ENCODE measurements at places on chromosomes 13 and 19.

DNA sequence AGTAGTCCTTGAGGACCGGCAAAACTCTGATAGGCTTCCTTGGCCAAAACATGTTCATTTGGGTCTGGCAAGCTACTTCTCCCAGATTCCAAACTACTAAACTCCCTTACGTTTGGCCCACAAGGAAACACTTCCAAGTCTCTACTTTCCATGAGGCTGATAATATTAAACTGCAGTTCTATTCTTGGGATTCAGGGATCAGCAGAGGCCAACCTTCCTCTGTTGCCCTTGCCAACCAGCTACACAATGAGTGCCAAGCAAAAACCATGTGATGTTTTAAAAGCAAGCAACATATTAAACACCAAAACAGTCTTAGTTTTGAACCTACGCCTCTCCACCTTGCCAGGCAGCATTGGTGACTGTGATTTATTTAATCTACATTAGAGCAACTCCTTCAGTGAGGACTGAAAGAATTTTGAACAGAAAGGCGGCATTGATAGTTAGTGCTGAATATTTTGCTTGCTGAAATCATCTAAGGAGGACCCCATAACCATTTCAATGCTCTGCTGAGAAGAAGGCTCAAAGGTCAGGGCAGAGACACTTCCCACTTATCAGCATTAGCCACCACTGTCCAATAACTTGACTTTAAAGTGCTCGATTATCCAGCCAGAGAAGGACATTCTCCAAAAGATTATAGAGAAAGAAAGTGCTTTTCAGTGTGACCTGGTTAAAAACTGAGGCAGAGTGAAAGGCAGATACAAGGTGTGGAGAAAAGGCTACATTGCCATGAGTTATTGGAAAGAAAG, 287.1 kb downstream of the TBC1D4 start:
- DNase-seq: no peak

GRCh38 chr19:12364391-12365235, 870 bp downstream of the ZNF442 start:
- peak; percentile 34 for DNase-seq

DNA sequence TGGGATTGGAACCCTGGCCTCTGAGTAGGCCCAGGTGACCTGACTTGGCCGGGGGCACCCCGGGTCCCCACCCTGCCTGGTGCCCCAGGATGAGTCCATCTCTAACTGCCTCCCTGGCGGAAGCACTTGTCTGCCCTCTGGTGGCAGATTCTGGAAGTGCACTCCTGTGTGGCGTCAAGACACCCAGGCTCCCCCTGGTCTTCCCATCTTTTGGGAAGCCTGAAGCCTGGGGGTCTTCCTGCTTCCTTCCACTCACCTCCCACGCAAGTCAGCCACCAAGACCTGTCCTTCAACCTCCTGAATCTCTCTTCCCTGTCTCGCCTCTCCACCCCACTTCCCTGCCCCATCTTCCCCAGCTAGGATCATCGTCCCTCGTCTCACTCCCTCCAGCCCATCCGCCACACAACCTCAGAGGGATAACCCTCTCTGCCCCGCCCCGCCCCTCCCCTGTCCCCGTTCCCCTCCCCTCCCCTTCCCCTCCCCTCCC, 7.4 kb downstream of the RABAC1 start:
- peak; percentile 67 for DNase-seq

GRCh38 chr19:1455002-1455335, 5.0 kb downstream of the APC2 start:
- peak; percentile 19 for DNase-seq

DNA sequence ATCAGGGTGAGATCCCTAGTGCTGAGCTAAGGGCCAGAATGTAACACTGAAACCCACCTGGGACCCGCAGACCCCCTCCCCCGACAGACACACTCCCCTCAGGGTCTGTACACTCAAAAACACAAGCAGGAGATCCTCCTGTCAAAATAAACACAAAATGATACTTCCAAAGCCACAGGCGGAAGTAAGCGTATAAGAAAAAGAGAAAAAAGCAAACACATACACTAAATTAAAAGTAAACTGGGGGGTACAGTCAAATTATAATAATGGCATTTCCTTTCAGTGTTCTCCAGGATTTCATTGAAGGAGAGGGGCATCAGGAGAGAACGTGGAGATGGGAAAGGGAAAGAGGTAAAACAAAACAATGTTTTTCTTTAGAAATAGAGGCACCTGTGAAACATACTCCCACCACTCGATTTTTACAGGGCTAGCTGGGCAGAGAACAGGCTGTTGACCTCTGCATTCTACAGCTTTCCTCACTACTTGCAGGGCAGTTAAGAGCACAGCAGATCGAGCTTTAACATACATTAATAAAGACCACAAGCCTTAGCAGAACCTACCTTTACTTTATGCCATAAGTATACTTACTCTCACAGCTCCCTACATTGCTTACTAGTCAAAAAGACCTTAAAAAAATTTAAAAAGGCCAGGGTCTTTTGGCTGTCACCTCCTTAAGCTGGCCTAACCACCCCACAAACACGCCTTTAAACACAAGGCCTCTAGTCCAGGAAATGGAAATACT, 5.3 kb downstream of the ZIC5 start:
- DNase-seq: no peak

DNA sequence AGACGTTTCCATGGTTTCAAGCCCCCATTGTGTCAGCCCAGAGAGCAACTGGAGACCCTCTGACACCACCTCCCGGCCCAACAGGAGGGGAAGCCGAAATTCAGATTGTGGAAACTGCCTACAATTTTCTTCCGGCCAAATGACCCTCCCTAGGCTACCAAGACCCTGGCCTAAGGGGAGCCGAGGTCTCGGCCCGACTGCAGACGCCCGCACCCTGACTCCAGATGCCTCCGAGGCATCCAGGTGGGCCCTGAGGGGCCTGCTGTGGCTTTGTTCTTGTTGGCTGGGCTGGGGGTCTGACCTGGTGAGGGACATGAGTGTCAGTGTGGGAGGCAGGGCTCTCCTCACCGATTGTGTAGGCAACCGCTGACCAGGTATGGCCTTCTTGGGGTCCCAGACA, 9.6 kb downstream of the MEX3D start:
- DNase-seq: no peak

GRCh38 chr13:95647321-95647720, 2.8 kb upstream of the DZIP1 start:
- no peak for DNase-seq

DNA sequence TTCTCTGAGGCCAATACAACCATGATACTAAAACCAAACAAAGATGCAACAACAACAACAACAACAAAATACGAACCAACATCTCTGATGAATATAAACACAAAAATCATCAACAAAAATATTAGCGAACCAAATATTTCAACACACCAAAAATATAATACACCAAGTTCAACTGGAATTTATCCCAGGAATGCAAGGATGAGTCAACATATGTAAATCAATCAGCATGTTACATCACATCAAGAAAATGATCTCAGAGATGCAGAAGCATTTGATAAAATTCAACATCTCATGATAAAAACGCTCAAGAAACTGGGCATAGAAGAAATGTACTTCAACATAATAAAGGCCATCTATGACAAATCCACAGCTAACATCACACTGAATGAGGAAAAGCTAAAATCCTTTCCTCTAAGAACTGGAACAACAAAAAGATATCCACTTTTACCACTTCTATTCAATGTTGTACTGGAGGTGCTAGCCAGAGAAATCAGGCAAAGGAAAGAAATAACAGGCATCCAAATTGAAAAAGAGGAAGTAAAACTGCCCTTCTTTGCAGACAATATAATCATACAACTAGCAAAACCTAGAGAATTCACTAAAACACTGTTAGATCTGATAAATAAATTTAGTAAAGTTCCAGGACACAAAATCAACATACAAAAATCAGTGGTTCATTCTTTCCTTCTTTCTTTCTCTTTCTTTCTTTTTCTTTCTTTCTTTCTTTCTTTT, 2448.7 kb upstream of the PCDH20 start:
- peak; percentile 41 for DNase-seq

DNA sequence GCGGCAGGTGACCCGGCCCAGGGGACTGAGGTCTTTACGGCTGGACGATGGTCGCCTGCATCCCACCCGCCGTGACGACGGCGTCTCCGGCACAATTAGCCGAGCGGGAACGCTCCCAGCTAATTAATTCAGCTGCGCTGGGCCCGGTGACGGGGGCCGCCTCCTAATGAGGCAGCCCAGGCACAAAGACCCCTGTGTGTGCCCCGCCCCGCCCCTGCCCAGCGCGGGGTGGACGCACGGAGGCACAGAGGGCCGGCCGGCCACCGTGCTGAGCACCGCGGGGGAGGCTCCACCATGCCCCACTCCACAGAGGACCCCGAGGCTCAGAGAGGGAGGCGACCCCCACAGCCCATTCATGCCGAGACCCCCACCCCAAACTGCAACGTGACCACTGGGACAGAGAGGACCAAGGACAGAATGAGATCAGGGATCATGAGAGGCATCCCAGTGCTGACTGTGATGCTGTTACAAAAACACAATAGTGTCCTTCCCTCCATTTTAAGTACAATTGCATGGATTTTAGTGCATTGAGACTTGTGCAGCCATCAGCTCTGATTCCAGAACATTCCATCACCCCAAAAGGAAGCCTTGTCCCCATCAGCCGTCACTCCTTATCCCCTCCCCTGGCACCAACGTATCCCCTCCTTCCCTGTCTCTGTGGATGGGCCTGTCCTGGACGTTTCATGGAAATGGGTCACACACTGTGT, 17.0 kb downstream of the EFNA2 start:
- no peak for DNase-seq

GRCh38 chr13:49351871-49352270, 92.0 kb downstream of the CAB39L start:
- no peak for DNase-seq

GRCh38 chr19:53704011-53704410, 72.2 kb downstream of the DPRX start:
- DNase-seq: no peak

- no peak for DNase-seq
These were observed 68.9 kb upstream of the GPR183 start for GRCh38 chr13:99376132-99376531.

GRCh38 chr19:47209319-47210179, 21.4 kb downstream of the BBC3 start:
- no peak for DNase-seq

- DNase-seq: no peak
These were observed 717.0 kb downstream of the FGF9 start for GRCh38 chr13:22387899-22388298.

GRCh38 chr13:34943436-34944273, 1.6 kb downstream of the NBEA start:
- DNase-seq: no peak

DNA sequence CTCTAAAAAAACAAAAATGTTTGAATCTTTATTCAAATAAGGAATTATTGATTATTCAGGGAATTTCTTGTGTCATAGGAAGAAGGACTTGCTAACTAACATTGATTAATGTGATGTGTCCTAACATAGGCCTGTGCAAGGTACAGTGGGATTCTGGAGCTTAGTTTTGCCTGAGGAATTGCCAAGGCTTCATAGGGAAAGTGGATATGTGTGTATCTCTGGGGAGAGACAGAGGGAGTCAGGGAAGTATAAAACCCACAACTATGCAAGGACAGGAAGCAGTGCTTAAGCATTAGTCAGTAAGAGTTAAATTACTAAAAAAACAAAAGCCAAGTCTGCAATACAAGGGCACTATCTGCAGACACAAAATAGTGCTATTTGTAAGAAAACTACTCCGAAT, 59.6 kb downstream of the WDFY2 start:
- DNase-seq: peak; percentile 74

- DNase-seq: no peak
These were observed 40.2 kb downstream of the RAB20 start for GRCh38 chr13:110521296-110521680.

- no peak for DNase-seq
These were observed 53.0 kb upstream of the FBXL3 start for GRCh38 chr13:77079902-77080413.

DNA sequence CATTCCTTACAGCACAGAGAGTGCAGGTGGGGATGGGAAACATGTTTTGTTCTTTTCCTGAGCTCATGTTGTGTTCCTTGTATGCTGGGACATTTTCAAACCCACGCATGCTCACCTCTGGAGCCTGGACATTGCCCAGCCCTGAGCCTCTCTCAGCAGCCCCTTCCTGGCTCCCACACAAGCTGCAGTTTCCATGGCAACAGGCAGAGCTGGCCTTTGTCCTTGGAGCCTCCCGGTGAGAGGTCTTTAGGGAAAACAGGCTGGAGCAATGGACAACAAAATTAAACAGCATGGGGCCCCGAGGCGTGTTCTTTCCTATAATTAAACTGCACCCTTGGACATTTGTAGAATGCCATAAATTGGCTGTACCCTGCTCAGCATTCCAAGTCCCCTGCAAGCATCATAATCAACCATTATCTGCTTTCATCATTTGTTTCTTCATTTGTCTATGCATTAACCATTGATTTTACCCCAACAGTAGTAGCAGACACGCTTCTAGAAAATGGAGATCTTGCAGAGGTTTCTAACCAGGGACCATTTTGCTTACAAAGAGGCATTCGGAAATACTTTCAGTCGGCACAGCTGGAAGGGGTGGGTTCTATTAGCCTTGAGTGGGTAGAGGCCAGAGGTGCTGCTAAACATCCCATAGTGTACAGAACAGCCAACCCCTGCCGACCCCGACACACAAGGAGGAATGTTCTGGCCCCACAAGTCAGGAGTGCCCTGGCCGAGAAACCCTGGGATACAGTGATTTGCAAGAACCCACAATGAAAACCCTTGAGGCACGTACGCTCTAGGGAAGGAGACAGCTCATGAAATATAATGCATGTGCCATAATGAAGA, 133.4 kb upstream of the PEG3 start:
- no peak for DNase-seq

- no peak for DNase-seq
These were observed 53.9 kb upstream of the GAS6 start for GRCh38 chr13:113917594-113918371.

DNA sequence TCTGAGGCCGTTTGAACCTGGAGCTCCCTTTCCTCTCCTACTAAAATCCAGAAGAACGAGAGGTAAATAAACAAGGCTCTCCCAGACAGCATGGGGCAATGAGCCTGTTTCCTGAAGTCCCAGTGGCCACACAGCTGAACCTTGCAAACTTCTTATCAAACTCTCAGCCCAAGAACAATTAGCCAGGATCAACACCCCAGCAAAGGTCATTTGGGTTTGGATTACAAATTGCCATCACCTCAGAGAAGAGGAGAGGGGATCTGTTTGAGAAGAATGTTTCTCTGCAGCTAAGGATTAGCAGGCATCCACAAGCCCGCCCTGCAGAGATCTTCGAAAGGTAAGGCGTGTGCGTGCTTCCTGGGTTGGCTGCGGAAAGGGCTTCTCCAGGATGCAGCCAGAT, 201.9 kb upstream of the SOX1 start:
- no peak for DNase-seq

DNA sequence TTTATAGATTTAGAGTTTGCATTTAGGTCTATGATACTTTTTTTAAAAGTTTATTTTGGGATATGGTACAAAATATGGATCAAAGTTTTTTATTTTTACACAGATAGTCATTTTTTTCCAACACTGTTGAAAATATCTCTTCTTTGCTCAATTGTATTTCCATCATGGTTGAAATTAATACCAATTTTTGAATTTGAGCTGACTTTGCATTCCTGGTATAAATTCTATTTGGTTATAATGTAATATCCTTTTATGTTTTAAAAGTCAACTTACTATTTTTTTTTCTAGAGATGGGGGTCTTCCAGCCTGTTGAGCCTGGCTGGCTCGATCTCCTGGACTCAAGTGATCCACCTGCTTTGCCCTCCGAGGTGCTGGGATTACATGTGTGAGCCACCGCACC, 620.1 kb downstream of the OLFM4 start:
- DNase-seq: no peak
